Left renal cortex interstitium (tissue), 4 donors: ENCODE measurements at places on chromosomes 6 and 20. TPM values are rescaled to one million over a fixed set of nuclear protein-coding genes. Genes with fewer than 3 reads are reported as not detected.

The C6orf132 gene
- polyA plus RNA-seq: 5.0 TPM

DNA sequence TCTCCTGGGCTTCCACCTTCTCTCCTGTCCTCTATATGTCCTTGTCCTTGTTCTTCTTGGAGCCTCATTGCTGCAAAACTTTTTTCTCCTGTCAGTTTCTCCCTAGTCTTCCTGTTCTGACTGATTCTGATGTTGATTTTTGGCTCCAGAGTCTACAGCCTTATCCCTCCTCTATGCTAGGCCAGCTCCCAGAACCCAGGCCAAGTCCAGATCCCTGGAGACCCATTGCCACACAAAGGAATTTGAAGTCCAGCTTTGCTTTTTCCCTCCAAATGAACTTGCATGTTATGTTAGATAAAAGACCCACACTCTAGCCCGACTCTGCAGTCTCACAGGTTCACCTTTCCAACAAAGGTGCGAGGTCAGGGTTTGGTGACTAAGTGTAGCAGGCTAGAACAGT, 203.1 kb downstream of the FNDC1 start:
- no peak for DNase-seq

GRCh38 chr6:160881148-160881808, 110.3 kb upstream of the MAP3K4 start:
- DNase-seq: no peak

- no peak for DNase-seq
Observed at GRCh38 chr6:30530014-30530413, 26.3 kb downstream of the GNL1 start.

The TFAP2D gene
- not detected for polyA plus RNA-seq

DNA sequence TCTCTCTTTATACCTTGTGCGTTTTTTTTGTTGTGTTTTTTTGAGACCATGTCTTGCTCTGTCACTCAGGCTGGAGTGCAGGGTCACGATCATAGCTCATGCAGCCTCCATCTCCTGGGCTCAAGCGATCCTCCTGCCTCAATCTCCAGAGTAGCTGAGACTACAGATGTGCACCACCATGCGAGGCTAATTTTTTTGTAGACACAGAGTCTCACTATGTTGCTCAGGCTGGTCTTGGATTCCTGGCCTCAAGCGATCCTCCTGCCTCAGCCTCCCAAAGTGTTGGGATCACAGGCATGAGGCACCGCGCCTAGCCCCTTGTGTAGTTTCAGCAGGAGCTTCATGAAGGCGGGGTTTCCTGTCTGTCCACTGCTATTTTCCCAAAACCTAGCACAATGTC, 27.3 kb downstream of the PDRG1 start:
- DNase-seq: no peak

DNA sequence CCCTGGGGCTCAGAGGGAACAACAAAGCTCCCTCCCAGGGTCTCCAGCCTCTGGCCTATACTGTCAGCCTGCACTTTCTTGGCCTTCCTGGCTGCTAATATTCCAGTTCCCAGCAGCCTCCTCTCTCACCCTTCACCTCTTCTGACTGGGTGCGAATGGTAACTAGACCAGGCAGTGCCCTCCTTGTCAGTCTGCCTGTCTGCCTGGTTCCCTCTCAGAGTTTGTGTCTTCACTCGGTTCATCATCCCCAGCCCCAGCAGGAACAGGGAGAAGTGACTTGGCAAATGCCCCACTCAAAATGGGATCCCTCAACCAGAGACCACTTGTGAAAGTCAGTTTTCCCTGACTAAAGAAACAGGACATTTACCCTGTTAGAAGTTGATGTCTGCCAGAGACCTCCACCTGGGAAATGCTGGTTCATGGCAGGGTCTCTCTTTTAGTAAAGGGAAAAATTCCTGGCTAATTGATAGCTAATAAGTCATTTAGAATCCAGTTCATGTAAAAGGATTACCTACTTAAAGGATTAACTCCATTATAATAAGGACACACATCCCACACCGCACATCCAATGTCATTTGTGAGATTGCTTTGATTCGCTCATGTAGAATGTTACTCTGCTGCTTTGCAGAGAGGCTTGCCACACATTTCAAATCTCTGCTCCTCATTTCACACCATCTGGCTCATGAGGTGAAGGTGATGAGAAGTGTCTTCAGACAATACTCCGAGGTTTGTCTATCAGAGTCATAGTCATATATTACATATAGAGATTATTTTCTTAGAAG, 18.6 kb upstream of the MICB start:
- no peak for DNase-seq

GRCh38 chr6:122154912-122155575, 244.4 kb upstream of the HSF2 start:
- DNase-seq: no peak

DNA sequence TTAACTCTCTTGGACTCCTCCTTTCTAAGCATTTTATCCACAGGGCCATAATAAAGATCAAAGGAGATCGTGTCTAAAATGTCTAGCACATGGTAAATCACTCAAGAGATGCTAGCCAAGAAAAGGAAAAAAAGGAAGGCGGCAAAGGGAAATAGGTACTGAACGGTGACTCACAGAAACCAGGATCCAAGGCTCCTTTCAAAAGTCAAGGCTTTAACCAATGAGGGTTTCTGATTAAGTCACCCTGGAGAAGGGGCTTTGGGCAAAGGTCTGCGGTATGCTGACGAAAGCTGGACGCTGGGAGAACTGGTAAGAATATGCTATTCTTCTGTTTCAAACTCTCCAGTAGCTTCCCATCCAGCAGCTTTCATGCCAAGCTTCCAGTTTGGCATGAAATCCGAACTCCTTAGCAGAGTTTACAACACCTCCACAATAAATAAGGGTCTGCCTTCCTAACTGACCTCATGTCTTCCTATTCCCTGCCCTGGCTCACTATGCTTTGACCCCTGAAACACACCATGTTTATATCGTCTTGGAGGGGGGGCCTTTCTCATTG, 1.0 kb downstream of the TOMM34 start:
- DNase-seq: no peak

The ADAT2 gene
- 9.6 TPM for polyA plus RNA-seq

The BPIFB4 gene
- not detected for polyA plus RNA-seq

- DNase-seq: peak; percentile 75
Observed at GRCh38 chr20:46568570-46569129, 18.2 kb upstream of the OCSTAMP start.

DNA sequence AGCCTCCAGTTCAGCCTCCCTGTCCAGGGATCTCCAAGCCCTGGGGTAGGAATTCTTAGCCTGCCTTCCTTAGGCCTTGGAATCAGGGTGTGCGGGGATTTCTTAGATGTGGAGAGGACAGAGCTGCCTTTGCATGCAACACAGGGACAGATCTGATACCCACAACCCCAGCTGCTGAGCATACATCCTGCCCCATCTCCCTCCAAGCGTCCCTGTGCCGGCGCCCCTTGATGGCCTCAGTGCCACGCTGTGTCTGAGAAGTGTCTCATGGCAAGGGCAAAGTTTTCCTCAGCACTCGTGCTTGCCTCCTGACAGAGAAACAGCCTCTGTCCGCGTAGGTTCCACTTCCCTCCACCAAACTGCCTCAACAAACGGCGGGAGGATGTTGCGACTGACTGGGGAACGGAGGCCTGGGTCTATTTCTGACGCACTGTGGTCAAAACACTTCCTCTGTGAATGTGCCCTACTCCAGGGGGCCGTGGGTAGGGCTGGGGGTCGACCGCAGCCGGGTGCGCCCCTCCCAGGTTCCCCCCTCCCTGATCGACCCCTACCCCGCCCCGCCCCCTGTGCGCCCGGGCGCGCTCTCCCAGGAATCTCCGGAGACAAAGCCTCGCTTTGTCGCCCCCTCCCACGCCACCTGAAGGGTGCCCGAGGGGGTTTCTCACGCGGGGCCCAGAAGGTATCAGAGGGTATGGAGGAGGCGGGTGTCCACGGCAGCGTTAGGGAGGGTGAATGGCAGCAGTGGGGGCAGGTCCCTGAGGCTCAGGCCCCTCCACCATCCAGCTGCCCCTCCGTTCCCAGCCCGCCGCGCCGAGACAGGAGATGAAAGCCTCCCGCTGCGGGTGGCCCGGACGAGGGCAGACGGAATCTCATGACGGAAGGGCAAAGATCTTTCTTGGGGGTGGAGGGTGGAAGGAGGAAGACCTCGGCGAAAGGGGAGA, 806 bp downstream of the MICAL1 start:
- DNase-seq: no peak

- no peak for DNase-seq
Observed at GRCh38 chr6:47621838-47622449, 76.4 kb upstream of the ADGRF4 start.

DNA sequence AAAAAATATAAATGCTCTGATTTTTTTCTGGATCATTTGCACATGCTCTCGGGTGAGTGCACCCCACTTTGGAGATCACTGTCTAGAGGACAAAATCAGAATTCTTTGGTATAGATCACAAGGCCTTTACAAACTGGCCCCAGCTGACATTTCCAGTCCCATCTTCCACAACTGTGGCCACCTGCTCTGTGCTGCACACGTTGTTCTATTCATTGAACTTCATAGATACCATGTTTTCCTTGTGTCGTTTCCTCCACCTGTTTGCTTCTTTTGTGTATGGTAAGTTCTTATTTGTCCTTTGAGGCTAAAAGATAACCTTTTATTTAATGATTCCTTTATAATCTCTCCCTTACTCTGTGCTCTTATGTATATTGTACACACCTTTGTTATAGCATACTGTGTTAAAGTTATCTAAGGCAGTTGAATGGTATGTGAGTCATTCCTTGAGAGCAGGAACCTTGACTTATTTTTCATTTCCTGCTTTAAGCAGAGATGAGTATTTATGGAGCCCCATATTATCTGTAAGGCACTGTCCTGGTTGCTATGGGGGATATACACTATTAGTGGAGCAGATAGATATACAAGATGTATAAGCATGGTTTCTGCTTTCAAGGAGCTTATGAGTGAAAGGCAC, 12.0 kb upstream of the SLC17A5 start:
- no peak for DNase-seq

DNA sequence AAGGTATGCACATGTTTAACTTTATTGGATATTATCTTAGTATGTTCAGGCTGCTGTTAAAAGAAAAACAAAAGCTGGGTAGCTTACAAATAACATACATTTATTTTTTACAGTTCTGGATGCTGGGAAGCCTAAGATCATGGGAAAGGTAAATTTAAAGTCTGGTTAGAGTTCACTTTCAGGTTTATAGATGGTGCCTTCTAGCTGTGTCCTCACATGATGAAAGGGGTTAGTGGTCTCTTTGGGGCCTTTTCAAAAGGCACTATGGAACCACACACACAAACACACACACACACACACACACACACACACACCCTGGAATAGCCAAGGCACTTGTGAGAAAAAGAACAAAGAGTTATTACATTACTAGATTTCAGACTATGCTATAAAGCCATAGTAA, 805.8 kb upstream of the GJE1 start:
- DNase-seq: no peak

- DNase-seq: no peak
Observed at GRCh38 chr6:46452312-46452917, 38.8 kb downstream of the RCAN2 start.

DNA sequence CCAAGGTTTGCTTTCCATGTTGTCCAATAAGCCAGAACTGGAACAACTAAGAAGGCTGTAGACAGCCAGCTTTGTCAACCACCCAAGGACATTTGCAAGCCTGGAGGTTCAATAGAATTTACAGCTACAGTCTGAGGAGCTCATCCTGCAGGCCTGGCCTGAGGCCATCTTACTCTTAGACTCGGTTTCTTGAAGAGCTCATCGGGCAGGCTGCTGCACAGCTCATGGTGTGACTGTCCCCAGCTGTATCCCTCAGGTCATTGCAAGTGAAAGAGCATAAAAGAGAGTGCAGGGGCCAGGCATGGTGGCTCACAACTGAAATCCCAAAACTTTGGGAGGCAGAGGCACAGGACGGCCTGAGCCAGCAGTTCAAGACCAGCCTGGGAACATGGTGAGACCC, 96.9 kb upstream of the FOXQ1 start:
- DNase-seq: no peak

The MOXD1 gene
- polyA plus RNA-seq: 192 TPM

The EZR gene
- 273 TPM for polyA plus RNA-seq

GRCh38 chr20:38187517-38187916, 22.4 kb upstream of the TGM2 start:
- DNase-seq: no peak

- DNase-seq: no peak
Observed at GRCh38 chr20:32674362-32674789, 635 bp upstream of the C20orf203 start.

DNA sequence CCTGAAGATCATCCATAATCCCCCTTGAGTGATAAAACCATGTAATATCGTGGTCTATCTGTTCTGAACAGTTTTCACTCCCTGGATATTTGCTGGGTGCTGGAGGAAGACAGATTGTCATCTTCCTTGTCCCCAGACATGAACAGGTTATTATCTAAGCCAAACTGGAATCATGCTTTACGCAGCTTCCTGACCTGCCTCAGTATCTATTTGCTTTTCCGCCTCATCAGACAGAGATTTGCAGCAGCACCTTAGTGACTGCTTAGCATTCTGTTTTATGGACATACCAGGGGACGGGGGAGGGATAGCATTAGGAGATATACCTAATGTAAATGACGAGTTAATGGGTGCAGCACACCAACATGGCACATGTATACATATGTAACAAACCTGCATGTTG, 124.6 kb downstream of the SLC23A2 start:
- DNase-seq: no peak

DNA sequence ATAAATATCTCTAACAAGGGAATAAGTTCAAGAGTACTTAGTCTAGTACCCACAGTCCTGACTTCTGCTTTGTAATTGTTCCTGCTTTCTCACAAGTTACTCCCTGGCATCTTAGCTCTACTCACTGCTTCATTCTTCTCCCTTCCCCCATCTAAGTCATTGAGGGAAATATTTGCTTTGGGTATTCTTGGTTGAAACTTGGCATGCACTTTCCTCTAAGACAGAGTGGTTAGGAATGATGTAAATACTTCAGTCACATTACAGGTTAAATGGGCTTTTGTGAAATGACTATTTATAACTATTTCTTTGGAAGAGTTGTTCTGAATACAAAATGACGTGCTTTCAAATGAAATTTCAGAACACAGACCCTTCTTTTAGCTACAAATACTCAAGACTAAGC, 67.7 kb upstream of the PLEKHG1 start:
- DNase-seq: no peak

DNA sequence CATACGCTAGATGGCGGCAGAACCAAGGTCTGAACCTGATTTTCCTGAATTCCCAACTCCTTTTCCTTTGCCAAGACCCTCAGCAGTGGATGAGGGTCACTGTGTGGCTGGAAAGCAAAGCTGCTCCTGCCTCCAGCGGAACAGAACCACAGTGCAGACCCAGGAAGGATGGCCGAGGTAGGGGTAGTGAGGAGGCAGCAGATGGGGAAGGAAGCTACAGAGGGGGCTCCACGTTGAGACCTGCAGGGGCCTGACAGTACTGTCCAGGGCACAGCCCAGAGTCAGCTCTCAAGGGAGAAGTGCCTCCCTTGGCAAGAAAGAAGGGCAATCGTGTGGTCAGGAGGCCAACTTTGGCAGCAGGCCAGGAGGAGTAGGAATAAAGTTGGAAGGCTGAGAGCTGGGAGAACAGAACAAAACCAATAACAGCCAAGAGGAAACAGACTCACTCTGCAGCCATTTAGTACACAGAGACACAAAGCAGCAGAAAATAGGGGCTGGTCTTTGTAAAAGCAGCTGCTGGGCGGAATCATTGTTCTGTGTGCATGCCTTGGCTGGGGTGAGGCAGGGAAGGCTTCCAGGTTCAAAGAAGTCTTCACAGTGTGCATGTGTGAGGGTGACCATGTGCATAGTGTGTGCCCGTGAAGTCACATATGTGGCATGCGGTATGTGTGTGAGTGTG, 3.1 kb downstream of the GABRR2 start:
- no peak for DNase-seq
